ENCODE measurements at places on chromosomes 4 and X.

DNA sequence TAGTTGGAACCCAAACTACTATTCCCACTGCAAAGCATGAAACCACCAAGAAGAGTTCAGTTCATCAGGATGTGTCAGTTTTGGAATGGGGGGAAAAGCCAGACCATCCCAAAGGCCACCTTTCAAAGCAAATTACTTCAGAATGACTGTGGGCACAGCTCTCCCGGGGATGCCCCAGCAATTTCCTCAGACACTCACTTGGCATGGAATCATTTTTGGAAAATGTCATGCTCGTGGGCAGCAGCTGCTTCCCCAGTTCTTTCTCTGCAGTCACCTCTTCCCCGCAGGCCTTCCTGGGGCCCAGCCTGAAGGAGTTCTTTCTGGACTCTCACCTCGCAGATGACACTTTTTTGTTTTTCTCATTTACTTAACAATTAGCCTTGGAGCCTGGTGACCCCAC lies 350.3 kb downstream of the NR3C2 start:
- no peak for DNase-seq

DNA sequence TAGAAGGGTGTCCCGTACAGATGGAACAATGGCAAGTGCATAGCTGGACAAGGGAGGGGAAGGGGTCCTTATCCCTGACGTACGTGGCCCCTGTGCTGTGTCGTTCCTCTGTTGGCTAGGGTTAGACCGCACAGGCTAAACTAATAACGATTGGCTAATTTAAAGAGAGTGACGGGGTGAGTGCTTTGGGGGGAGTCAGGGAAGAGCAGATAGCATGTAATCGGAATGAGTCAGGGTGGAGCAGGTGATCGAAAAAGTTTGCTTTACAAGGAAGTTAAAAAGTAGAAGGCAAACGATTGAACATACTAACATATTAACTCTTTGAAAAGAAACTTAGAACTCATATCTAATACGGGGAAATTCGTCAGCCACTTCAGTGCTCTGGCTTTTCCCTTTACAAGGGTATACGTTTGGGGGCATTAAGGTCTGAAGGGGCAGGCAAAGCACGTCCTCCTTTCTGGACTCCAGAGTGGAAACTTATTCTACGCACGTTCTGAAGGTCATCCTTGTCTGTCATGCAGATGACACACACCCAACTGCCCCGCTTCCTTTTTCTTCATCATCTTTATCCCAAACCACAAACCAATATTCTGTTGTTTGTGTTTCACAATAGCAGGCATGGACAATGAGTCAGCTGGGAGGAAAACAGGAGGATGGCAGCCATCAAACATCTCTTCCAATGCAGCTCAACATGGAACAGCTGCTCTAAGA lies 10.2 kb upstream of the CRLF2 start:
- DNase-seq, result no peak

DNA sequence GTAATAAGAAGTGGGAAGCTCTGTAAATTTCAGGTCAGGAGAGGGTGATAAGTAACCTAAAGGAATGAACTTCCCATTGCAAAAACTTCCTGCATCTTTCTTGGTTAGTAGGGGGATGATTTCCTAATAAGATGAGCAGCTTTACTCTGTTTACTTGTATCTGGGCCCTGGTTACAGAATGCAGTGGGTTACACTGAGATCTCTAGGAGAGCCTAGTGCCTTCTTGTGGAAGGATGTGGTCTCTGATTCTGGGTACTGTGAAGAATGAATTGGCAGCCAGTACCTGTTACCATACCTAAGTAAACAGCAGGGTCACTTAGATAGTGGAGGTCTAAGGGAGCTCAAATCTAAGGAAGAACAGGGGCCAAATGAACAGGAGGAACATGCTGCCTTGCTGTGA lies 320.6 kb downstream of the ARHGAP10 start:
- DNase-seq, result peak; percentile 73

- DNase-seq, result peak; percentile 78
These were observed 222.4 kb downstream of the CRLF2 start for GRCh38 chrX:989959-990510.

GRCh38 chrX:43573441-43574015 lies 82.6 kb upstream of the MAOA start:
- DNase-seq, result no peak

- no peak for DNase-seq
These were observed at the start of gene PPP2R2C for GRCh38 chr4:6472387-6473263. TSS of gene PPP2R2C (minus strand) at chr4:6472614. CDS start at chr4:6472229, 385 bp downstream.

- DNase-seq, result no peak
These were observed 91.1 kb downstream of the LRBA start for GRCh38 chr4:150923945-150924344.

DNA sequence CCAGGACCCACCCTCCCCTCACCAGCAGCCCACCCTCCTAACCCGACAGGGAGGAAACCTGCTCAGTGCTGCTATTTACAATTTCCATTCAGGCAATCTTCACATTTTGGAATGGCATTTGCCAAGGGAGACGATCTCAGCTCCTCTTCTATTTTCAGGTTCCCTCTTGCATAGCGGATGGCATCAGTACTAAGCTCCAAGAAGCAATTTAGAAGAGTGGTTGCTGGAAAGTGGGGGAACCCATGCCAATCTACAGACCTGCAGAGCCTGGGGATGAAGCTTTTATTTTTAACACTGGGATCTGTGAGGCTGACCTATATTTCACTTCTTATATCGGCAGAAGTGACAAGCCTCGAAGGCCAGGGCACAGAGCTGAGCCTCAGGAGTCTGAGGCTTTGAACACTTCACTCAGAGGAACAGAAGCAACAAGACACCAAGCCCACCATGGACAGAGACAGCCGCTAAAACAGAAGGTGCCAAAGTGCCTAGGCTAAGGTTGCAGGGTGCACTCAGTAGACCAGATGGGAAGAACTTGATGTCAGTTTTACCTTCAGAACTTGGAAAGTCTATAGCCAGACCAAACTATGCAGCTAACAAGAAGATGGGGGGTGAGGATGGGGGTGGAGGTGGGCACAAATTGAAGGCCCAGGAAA lies 44.0 kb downstream of the SCD5 start:
- DNase-seq, result no peak

GRCh38 chrX:66046612-66047235 lies 6.8 kb upstream of the VSIG4 start:
- peak; percentile 55 for DNase-seq

DNA sequence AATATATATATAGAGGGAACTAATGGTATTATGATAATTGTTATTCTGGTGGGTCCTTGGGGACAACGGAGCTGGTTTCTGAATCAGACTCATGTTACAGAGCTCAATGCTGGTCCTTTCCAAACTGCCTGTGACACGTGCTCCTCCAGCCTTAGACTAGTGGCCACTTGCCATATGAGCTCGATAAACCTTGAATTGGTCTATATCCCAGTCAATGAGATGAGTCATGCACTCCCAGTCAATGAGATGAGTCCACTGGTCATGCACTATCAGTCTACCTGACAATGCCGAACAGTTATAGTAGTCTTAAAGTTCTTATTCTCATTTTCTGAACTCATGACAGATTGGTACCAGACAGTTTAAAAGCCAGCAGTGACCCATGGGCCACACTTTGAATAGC lies 325.2 kb downstream of the LDB2 start:
- no peak for DNase-seq

GRCh38 chr4:24190761-24191695 lies 301.2 kb upstream of the PPARGC1A start:
- DNase-seq, result no peak

GRCh38 chrX:46634577-46634976 lies 61.0 kb downstream of the CHST7 start:
- no peak for DNase-seq

GRCh38 chrX:141258080-141258479 lies 15.8 kb upstream of the SPANXC start:
- no peak for DNase-seq

- DNase-seq, result no peak
These were observed 243.9 kb upstream of the WDFY3 start for GRCh38 chr4:85210353-85210752.

GRCh38 chrX:39869846-39870601 lies 227.7 kb downstream of the BCOR start:
- peak; percentile 82 for DNase-seq

DNA sequence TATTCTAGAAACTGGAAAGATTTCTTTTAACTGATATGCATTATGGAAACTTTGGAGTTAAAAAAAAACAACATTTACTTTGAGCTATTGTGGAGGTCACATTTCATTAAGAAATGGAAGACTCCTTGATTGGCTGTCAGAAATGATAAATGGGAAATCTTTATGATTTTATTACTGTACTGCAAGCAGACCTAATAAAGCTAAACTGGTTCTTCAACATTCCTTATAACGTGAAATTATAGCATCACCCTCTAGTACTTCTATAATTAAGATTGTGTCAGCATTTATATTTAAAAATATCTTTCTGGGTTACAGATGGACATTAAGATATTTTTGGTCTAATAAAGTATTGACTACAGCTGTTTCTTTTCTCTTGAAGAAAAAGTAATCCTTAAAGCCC lies 213.8 kb upstream of the PACRGL start:
- no peak for DNase-seq

- no peak for DNase-seq
These were observed 6.9 kb downstream of the CLCN3 start for GRCh38 chr4:169627307-169627706.

- DNase-seq, result no peak
These were observed 122.8 kb downstream of the RBMX2 start for GRCh38 chrX:130524476-130525194.

- no peak for DNase-seq
These were observed 1161.4 kb downstream of the FSTL5 start for GRCh38 chr4:161002386-161002785.

- no peak for DNase-seq
These were observed 29.8 kb upstream of the ESX1 start for GRCh38 chrX:104284507-104284906.

- no peak for DNase-seq
These were observed 105.3 kb downstream of the DTHD1 start for GRCh38 chr4:36386691-36387090.

DNA sequence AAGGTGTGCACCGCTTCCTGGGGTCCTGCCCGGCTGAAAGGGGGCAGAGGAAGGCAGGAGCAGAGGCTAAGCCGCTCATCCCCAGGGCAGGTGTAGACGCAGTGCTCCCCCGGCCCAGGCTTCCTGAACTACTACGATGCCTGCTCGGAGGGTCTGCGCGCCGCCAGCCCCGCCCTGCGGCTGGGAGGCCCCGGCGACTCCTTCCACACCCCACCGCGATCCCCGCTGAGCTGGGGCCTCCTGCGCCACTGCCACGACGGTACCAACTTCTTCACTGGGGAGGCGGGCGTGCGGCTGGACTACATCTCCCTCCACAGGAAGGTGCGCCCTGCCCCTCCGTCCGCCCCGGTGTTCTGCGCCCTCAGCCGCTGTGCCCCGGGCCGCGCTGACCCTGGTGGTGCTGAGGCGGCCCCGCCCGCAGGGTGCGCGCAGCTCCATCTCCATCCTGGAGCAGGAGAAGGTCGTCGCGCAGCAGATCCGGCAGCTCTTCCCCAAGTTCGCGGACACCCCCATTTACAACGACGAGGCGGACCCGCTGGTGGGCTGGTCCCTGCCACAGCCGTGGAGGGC lies 8.4 kb upstream of the SLC26A1 start:
- no peak for DNase-seq

GRCh38 chrX:24760363-24761000 lies 66.8 kb downstream of the POLA1 start:
- DNase-seq, result no peak

- DNase-seq, result no peak
These were observed 95.8 kb upstream of the WDR1 start for GRCh38 chr4:10212400-10212799.

DNA sequence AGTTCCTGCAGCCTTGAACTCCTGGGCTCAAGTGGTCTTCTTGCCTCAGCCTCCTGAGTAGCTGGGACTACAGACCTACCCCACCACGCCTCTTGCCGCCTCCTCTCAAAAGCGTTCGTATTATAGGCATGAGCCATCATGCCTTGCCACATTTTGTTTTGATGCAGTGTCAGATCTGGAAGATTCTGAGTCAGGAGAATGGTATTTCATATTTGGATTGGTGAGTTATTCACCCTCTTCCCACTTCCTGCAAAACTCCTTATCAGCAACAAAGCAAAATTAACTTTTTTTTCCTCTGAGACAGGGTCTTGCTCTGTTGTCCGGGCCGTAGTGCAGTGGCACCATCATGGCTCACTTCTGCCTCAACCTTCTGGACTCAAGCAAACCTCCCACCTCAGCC lies 29.6 kb downstream of the REST start:
- no peak for DNase-seq

- DNase-seq, result no peak
These were observed 1090.5 kb downstream of the PCDH18 start for GRCh38 chr4:136441629-136442282.

GRCh38 chrX:7068939-7069367 lies 78.6 kb upstream of the STS start:
- DNase-seq, result no peak

DNA sequence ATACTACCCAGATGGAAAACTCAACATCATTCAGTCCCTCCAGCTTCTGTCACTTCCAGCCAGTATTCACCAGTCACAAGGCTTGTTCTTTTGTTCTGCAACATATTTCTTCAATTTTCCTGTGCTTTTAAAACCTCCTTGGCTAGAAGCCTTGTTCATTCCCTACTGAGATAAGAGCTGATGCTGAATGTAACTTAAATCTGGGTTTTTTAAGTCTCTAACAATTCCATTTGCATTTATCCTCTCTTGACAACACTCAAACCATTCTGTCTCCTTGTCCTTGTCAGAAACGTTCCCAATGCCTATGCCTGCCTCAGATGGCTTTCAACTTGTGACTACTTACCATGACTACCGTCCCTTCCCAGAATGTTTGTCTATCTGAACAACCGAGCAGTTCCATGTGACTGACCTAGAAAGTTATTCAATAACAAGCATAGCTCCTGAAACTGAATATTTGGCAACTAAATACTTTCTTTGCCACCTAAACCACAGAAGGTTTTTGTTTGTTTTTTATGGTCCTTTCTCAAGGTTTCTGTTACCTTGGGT lies 682.9 kb upstream of the GALNTL6 start:
- DNase-seq, result no peak

GRCh38 chr4:113347245-113347644 lies 297.8 kb downstream of the ANK2 start:
- DNase-seq, result no peak

GRCh38 chrX:44432641-44433040 lies 89.2 kb upstream of the EFHC2 start:
- no peak for DNase-seq

GRCh38 chr4:7635445-7636239 lies 200.9 kb upstream of the PSAPL1 start:
- DNase-seq, result no peak

GRCh38 chr4:30847958-30848357 lies 127.8 kb downstream of the PCDH7 start:
- DNase-seq, result no peak

- no peak for DNase-seq
These were observed 66.3 kb downstream of the SMC1A start for GRCh38 chrX:53356186-53356585.

GRCh38 chr4:94934201-94934600 lies 176.4 kb downstream of the BMPR1B start:
- no peak for DNase-seq

GRCh38 chr4:92599044-92599443 lies 295.3 kb downstream of the GRID2 start:
- DNase-seq, result no peak

All from CD4-positive, alpha-beta T cell treated with Interleukin-4 for 4 hours (primary cell).